ENCODE measurements at places on chromosomes 6 and 20. TPM values are rescaled to one million over a fixed set of nuclear protein-coding genes. Genes with fewer than 3 reads are reported as not detected.

DNA sequence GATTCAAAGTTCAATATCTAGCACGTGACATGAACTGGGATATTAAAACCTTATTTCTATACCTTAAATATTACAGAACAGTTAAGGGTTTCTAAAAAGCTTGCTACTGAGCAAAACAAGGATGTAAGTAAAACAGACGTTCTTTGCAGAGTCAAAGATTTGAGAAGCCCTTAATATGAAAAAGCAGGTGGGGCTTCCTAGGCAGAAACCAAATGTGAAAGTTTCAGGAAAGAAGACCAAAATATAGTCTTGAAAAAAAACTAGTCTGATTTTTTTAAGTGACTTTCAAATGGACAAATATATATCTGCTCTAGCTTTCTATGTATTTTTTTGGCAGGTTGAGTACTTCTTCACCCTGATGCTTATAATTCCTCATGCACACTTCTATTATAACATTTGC lies 63.2 kb downstream of the TNFRSF21 start:
- no peak for DNase-seq

C6orf15 gene
- 1.2 TPM for total RNA-seq

DNA sequence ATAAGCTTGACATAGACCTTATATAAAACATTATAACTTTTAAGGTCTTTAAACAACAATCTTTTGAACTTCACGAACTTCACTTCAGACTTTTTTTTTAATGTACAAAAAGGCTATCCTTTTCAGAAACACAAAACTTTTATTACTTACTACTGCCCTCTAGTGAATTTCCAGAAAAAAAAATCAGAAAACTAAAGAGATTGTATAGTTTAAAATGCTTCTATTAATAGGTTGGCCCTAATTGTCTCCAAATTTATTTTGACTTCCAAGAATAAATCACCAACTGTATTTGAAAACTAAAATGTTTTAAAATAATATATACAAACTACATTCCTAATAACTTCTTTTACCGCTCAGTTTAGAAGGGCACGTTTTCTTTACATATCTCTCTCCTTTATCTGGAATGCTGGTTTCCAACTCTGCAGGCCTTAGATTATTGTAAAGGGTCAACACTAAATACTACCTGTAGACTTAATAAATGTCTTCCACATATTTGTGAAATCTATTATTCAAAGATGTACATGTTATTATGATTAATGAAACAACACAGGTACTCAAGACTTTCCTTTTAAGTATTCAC lies 66.8 kb downstream of the LMBRD1 start:
- peak; percentile 8 for DNase-seq

RHAG gene
- total RNA-seq: not detected

OR2H2 gene
- total RNA-seq: not detected

- DNase-seq: no peak
Observed at GRCh38 chr6:111763381-111763780, 109.9 kb downstream of the FYN start.

GRCh38 chr20:5642155-5642981 lies 107.8 kb upstream of the SHLD1 start:
- peak; percentile 40 for DNase-seq

DNA sequence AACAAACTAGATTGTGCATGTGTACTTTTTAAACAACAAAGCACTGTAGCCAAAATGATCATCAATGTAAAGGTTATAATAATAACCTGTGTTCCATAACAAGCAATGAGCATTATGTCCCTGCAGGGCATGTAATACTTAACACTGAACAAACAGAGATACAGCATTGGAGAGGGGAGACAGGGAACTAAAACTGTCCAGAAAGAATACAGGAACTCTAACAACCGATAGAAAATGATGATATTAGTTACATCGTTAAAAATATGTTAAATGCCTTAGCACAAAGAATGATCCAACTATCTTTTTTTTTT lies 80.5 kb downstream of the COL9A1 start:
- no peak for DNase-seq

COX4I2 gene
- not detected for total RNA-seq

Measured in myocyte (in vitro differentiated cells).